ENCODE measurements at places on chromosomes 5 and 9.

DNA sequence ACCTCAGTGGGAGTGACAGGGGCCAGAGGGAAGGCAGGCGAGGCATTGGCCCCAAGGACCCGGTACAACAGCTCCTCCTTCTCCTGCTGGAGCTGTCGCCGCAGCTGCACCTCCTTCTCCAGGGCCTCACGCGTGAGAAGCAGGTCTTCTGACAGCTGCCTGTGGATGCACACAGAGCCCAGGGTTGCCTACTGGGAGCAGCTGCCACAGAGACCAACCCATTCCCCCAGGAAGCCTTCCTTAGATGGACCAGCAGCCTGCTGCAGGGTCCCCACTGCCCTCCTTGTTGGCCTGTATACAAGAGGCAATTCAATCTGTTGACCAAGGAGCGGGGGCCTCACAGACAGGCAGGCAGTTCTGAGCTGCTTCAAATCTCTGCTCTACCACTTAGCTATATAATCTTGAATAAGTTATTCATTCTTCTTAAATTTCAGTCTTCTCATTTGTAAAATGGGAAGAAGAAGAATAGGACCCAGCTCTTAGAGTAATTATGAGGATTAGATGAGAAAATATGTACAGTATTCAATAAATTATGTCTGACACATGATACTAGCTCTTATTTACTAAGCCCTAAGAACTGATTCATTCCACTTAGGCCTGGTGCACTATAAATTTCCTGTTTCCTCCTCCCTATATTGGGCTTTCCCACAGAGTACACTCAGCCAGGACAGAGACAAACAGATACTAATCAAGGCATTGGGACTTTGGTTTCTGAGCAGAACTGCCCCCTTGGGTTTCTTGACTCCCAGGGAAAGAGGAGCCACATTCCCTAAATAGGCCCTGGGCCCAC, 26.1 kb upstream of the ANXA6 start:
- DNase-seq: no peak

GRCh38 chr5:6158974-6159831, 219.1 kb downstream of the MED10 start:
- DNase-seq: no peak

DNA sequence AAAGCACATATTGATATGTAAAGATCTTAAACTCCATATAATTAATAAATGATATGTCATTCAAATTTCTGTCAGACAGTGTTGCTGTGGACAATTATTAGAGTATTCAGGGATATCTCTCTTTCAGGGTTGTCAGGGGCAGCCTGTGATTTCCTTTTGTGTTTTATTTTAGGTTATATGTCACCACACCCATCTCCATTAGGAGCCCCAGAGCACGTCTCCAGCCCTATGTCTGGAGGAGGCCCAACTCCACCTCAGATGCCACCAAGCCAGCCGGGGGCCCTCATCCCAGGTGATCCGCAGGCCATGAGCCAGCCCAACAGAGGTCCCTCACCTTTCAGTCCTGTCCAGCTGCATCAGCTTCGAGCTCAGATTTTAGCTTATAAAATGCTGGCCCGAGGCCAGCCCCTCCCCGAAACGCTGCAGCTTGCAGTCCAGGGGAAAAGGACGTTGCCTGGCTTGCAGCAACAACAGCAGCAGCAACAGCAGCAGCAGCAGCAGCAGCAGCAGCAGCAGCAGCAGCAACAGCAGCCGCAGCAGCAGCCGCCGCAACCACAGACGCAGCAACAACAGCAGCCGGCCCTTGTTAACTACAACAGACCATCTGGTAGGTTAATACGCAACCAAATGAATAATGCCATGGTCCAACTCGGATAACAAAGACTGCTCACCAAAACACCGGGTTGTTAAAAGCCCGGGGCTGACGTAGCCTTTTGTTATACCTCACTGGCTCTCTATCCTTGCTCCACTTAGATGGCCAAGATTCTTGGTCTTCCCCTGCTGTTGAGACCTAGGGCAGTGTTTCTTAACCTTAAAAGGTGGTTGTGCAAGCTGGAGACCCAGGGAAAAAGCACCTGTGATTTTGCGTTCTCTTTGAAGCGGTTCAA, 24.4 kb downstream of the SMARCA2 start:
- DNase-seq: no peak

DNA sequence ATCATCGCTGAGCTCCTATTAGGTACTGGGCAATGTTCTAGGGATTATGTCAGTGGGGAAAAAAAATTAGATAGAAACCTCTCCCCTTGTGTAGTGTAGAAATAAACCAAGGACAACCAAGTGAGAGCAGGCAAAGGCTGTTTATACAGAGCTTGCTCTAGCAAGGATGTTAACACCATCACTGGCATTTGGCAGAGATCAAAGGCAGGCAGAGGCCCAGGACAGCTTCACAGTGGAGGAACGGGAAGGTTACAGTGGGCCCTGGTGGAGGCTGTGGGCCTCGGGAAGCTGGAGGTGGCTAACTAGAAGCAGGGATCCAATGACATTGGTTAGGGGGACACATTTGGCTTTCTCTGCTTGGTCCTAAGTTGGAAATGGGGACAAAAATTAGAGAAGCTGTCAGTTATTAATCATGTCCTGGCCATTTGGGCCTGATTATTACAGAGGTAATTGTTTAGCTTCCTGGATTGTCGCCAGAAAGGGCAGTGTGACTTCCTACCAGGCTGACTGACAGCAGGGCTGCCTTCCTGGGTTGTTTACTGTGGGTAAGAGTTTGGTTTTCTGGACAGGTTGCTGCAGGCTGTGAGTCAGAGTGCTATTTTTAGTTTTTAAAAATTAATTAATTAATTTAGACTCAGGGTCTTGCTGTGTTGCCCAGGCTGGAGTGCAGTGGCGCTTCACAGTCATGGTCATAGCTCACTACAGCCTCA, 259.3 kb downstream of the ROR2 start:
- DNase-seq: peak; percentile 35

- DNase-seq: no peak
Observed at GRCh38 chr5:157484768-157485167, 24.8 kb downstream of the NIPAL4 start.

Data from MM.1S (cell line).